ENCODE measurements at places on chromosomes 1 and 21.

DNA sequence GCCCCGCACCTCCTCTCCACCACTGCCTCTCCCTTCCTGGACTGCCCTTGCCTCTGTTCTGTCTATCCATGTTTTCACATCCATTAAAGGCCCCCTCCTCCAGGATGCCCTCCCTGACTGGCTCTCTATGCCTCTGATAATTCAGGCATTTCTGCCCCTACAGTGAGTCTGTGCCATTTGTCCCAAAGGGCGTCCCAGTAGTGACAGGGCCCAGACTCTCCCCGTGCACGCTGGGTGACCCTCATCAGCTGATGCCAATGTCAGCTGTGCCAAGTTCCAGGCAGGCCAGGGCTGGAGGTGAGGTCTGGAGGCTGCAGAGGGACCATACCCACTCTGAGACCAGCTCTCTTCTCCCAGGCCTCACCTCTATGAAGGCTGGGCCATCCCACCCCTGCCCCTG, 3.2 kb upstream of the PLEKHG5 start:
- DNase-seq, result no peak

GRCh38 chr1:109948285-109948630, 36.3 kb upstream of the AHCYL1 start:
- no peak for DNase-seq

DNA sequence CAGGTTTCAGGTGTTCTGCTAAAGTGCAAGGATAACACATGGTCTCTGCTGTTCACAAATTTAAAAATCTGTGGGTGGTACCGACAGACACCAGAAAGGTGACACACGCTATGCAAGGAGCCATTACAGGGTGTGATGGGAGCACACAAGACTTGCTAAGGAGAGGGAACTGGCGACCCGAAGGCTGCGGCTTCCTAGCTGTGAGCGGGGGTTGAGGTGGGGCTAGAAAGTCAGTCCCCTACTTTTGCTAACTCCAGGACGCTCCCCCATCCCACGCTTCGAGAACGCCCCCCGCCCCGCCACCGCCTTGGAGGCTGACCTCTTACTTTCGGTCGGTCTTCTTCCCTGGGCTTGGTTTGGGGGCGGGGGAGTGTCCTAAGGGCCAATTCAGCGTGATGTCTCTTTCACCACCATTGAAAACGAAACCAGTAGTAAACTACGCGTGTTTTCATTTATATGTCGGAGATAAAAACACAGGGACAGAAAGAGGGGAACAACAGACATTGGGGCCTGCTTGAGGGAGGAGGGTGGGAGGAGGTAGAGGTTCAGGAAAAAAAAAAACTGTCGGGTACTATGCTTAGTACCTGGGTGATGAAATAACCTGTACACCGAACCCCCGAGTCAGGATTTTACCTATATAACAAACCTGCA, 1.1 kb downstream of the CKS1B start:
- no peak for DNase-seq

DNA sequence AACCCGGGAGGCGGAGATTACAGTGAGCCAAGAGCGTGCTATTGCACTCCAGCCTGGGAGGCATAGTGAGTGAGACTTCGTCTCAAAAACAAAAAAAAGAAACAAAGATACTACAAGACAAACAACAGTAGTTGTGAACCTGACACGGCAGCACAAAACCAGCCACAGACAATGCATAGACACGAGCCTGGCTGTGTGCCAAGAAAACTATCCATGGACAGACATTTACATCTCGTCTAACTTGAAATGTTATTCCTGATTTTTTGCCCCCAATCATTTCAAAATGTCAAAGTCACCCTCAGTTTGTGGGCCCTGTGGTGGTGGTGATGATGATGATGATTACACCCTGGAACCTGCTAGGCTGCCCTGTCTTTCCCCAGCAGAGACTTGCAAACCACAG, 6.3 kb downstream of the KLHL21 start:
- DNase-seq, result no peak

GRCh38 chr1:22747021-22747734, 36.5 kb downstream of the EPHB2 start:
- DNase-seq, result no peak

GRCh38 chr21:45963232-45963570, 18.4 kb upstream of the COL6A1 start:
- no peak for DNase-seq

- DNase-seq, result no peak
These were observed 53.2 kb downstream of the FAM78B start for GRCh38 chr1:166113630-166114029.

GRCh38 chr1:119004129-119004527, 16.0 kb upstream of the TBX15 start:
- DNase-seq, result no peak

DNA sequence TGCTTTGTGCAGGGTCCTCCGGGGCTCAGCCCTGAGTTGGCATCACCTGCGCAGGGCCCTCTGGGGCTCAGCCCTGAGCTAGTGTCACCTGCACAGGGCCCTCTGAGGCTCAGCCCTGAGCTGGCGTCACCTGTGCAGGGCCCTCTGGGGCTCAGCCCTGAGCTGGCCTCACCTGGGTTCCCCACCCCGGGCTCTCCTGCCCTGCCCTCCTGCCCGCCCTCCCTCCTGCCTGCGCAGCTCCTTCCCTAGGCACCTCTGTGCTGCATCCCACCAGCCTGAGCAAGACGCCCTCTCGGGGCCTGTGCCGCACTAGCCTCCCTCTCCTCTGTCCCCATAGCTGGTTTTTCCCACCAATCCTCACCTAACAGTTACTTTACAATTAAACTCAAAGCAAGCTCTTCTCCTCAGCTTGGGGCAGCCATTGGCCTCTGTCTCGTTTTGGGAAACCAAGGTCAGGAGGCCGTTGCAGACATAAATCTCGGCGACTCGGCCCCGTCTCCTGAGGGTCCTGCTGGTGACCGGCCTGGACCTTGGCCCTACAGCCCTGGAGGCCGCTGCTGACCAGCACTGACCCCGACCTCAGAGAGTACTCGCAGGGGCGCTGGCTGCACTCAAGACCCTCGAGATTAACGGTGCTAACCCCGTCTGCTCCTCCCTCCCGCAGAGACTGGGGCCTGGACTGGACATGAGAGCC, 22.7 kb downstream of the COL6A1 start:
- DNase-seq, result no peak

GRCh38 chr1:225651376-225651871, 1.5 kb downstream of the ENAH start:
- DNase-seq, result no peak

- no peak for DNase-seq
These were observed 29.1 kb downstream of the RIPK4 start for GRCh38 chr21:41737651-41738324.

DNA sequence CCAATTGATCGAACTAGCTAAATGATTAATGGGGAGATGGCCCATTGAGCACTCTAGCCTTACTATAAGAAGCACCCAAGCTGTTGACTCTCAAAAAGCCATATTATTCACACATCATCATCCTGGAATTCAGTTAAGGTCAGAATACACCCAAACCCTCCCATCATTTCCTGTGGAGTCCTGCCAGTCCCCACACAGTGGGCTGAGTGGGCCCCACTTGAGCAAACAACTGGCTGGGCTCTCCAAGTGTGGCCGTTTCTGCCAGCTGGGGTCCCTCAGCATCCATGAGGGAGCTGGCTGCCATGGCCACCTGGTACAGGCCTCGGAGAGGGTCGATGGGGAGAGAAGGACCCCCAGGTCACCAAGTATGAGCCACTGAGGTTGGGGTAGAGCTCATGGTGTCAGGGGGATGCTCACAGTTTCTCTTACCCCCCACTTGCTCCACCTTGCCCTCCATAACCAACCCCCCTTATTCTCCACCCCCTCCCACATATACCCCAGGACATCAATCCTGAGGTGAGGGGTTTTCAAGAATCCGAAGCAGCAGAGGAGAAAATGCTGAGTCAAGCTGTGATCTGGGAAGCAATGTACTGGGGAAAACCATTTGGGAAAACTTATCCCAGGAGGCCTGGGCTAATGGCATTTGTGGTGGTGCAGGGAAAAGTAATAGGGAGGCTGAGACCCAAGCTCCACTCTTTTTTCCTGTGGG, 60.3 kb downstream of the UBE2T start:
- DNase-seq, result no peak

DNA sequence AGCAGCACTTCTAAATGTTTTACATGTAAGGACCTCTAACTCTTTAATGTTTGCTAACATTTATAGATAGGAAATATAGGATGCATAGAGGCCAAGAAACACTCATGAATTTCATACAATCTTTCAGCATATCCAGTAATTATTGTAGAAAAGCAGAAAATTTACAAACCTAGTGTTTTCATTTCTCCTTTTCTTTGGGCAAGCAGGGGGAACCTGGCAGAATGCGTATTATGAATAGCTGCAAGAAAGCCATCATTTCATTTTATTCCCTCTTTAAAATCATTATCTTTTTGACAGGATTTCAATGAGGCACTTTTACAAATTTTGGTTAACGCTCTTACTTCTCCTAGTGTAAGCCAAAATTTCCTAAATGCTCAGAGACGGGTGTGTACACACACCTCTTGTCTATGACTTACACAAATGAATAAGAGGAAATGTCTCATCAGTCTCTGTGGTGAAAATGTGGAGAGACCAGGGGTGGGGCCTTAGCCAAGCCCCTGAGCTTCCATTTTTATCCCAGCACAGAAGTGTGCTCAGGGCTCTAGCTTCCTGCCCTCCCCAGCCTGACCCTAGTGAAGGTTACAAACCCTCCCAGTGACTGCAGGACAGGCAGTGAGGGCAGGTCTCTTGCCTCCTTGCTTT, 91.6 kb downstream of the LRRC8C start:
- DNase-seq, result no peak
